ENCODE measurements at places on chromosomes 7 and 10. TPM values are rescaled to one million over a fixed set of nuclear protein-coding genes. Genes with fewer than 3 reads are reported as not detected.

Gene OLAH
- total RNA-seq, result 2.9 TPM

Gene SLC37A3
- 86.4 TPM for total RNA-seq

Gene EN2
- not detected for total RNA-seq

Gene OIT3
- total RNA-seq, result not detected

Gene ANAPC16
- 88.0 TPM for total RNA-seq

Gene TET1
- total RNA-seq, result 1.7 TPM

Gene ATOH7
- not detected for total RNA-seq

Gene ACTL6B
- total RNA-seq, result not detected

Gene ZNF365
- not detected for total RNA-seq

Gene WEE2
- total RNA-seq, result 0.12 TPM

Gene PHTF2
- total RNA-seq, result 34.7 TPM

Gene STOX1
- 0.37 TPM for total RNA-seq

Gene LRRTM3
- total RNA-seq, result not detected

Gene LDB3
- not detected for total RNA-seq

Gene PLEKHS1
- 0.22 TPM for total RNA-seq

Gene SLC26A5
- total RNA-seq, result not detected

Gene PLA2G12B
- total RNA-seq, result not detected

Gene GCK
- not detected for total RNA-seq

Gene KCNMA1
- 0.17 TPM for total RNA-seq

Gene VWA2
- total RNA-seq, result not detected

Gene GPER1
- not detected for total RNA-seq

Gene TDRD1
- 0.10 TPM for total RNA-seq

Gene WNT2
- not detected for total RNA-seq

Gene CALU
- total RNA-seq, result 42.4 TPM

Gene BEND7
- not detected for total RNA-seq
